Stimulated activated CD4-positive, alpha-beta T cell treated with anti-CD3 and anti-CD28 coated beads, Interleukin-4, amount 100 ng/mL, for 24 hours (primary cell): ENCODE measurements at places on chromosomes 1 and 21.

GRCh38 chr1:228781161-228781808 is 46.0 kb downstream of the RHOU start:
- DNase-seq, result no peak

DNA sequence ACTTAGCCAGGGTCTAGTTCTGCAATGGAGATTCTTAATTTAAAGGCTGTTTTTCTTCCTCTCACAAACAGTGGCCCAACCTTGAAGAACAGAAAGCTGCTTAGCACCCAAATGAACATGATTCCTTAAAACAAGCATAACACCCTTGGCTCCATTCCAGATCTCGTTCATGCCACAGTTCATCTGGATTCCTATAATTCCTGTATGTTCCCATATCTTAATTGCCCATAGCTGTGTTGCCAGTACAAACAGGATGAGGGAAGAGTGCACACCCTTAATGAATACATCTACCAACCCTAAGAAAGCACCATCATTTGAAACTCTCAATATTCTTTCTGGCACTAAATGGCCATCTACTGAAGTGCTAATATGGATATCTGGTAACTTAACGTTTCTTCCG is 45.5 kb downstream of the TGFB2 start:
- no peak for DNase-seq

- DNase-seq, result peak; percentile 42
Observed at GRCh38 chr21:37435120-37435519, 68.5 kb downstream of the DYRK1A start.

DNA sequence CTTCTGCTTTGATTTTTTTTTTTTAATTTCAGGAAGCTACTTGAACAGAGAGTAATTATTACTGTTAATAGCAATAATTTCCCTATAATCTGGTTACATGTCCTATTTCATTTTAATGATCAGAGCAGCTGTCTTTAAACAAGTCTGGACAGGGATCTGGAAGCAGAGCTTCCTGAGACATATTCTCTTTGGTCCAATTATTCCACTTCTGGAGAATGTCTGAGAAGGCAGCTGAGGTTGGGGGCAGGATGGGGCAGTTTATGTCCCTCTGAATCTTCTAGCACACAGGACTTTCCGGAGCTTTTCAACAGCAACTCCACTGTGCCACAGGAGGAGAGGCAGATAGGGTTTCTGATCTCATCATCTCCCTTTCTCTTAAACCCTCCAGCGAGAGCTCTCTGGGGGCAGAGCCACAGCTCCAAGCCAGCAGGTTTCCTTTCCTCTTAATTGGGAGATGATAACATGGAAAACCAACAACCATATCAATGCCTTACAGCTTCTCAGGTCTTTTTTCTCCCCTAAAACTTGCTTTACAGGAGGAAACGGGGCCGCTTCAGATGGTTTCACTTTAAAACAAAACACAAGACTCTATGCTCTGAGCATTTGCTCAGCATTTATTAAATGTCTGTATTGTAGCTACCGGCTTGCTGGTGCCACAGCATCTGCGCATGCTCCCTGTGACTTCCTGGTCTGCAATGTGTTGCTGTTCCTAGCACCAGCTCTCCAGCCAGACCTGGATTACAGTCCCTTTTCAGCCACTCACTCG is 425.7 kb upstream of the USP24 start:
- peak; percentile 27 for DNase-seq

DNA sequence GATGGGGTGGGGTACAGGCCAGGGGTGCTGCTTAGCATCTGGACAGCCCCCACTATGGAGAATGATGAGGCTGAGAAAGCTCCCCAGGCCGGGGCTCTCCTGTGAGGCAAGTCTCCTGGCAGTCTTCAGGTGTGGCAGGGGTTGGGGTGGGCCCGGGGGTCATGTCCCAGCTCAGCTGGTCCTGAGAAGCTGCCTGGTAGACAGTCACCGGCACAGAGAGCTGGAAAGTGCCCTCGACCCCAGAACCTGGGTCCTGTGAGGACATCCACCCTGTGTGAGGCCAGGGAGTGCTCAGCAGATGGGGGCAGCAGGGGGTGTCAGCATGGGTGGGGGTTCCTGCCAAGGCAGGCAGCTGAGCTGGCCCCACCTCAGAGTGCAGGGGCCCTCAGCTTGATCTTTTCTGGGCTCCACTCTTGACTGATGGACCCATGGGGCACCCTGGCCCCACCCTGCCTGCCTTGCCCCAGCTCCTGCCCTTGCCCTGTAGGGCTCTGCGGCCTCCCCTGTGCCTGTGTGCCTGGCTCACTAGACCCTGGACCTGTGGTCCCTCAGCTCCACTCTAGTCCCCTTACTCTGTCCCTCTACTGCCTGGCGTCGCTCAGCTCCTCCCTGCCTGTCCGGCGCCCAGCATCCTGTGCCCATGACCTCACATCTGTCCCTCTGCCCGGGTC is 5.8 kb downstream of the IBA57 start:
- no peak for DNase-seq

DNA sequence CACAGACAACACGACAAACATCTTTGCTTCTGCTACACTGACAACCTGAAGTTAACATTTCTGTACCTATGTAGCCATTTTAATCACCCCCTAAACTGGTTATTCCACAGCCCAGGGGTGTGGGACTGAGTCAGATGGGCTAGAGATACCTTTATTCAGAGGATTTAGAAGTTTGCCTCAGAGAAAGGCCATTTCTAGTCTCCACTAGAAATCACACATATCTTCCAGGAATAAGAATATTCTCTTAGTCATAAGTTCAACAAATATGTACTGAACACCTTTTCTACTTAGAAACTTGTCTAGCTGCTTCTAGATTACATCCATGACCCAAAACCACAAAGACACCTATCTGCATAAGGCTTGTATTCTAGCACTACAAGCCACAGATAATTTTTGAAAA is 38.8 kb downstream of the ERG start:
- DNase-seq, result no peak

GRCh38 chr1:209884665-209885117 is 53.3 kb upstream of the SYT14 start:
- DNase-seq, result peak; percentile 63

GRCh38 chr1:100188617-100189016 is 10.6 kb upstream of the LRRC39 start:
- no peak for DNase-seq

DNA sequence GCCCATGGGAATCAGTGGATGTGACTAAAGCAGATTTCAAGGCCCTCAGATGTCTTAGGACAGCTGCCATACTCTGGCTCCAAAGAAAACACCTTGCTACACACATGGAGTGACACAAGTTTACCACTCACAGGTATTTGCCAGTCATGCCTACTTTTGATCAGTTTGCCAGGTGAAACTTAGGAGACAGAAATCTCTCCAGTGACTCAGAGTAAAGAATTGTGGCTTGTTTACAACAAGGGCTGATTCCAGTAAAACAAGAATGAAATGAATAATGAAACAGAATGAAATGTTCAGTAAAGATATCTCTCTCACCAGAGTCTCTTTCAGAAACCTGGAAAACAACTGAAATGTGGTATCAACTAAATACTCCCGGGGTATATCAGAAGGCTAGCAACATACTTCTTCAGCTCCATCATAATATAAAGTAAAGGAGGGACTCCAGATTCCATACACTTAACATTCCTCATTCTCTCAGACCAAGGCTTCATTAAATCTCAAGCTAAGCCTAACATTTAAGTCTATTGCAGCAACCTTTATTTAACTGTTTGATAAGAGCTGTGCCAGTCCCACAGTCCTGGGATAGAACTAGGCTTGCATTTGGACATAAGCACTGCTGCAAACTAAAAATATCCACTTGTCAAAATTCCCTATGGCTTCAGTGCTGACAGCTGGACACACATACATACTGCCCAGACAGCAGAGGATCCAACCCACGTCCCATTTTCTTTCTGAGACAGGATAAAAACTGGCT is 143.3 kb downstream of the SIPA1L2 start:
- no peak for DNase-seq

DNA sequence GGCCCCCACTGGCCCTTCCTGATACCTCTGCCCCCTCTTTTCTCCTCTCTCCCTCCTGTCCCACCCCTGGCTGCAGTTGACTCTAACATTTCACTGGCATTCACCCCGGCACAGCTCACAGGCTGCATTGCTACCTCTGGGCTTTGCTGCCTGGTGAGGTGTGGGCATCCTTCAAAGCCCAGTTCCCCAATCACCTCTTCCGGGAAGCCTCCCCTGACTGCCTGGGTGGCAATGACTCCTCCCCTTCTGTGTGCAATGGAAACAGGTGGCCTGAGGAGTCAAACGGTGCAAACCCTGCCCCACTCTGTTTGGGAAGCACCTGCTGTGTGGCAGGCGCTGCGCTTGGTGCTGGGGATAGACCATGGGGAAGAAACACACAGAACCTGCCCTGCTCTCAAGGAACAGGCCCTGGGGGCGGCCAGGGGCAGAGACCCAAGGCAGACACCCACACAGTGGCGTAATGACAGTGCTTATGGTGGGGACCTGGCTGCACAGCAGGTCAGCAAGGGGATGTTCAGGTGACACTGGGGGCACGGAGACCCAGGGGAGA is 39.3 kb upstream of the POFUT2 start:
- DNase-seq, result no peak

GRCh38 chr1:6103111-6103853 is 57.6 kb downstream of the KCNAB2 start:
- DNase-seq, result no peak

- no peak for DNase-seq
Observed at GRCh38 chr1:54481201-54481884, 66.7 kb upstream of the ACOT11 start.

- DNase-seq, result no peak
Observed at GRCh38 chr1:15353839-15354579, 55.7 kb upstream of the EFHD2 start.

DNA sequence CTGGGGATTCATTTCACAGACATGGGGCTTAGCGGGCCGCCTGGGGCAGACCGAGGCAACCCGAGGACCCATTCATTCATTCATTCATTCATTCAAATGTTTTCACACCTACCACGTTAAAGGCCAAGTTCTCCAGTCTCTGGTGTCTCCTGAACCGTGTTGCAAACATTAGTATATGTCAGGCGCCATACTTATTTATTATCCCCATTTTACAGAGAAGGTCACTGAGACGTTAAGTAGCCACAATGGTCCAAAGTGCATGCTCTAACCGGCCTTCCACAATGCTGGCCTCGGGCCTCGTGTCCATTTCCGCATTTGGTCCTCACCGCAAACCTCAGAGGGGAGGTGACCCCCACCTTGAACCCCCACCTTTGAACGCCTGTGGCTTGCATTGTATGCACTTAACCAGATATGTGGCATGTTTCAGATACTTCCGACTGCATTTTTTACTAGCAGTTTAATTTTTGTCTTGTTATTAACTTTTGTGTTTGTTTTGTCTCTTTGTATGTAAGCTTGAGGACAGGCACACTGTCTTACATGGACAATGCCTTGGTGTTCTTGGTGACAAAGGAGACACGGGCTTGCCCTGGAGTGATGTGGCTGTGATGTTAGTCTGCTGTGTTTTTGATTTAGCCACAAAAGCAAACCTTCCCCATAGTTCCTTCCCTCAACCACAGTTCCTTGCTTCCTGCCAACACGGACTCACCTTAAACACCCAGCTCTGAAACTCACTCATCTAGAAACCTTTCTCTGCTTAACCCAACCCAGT is 1.2 kb upstream of the IFFO2 start:
- DNase-seq, result no peak

- no peak for DNase-seq
Observed at GRCh38 chr1:17865912-17866739, 111.0 kb downstream of the ACTL8 start.

DNA sequence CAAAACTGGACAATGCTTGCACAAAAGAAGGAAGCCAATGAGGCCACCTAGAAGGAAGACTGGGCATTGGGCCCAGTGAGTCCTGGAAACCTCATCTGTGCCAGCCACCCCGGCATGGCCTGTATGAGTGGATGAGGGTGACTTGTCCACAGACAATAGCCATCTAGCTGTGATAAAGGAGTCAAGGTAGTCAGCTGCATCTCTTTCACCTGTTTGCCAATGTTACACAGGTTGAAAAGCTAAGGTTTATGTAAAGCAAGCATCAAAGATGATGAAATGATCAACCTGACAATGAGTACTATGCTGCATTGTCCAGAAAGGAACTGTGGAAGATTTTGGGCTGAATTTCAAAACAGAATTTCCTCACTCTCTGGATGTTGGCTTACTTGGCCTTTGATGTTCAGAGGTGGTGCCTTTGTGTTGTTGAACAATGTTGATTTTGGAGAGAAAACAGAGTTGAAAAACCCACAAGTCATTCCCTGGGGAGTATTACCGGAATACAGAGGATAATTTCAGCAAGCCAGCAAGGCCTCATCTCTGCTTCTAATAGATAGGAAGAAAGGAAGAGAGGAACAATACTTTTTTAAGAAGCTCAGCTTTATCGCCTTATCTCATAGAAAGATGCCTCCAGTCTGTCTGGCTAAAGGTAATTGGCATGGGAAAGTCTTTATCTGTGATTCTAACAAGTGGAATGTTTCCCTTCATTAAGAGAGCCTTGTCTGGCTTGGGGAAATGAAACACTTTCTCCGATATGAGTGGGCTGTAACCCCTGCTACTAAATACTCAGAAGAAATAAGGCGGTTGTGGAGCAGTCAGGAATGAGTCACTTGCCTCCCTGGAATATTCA is 11.4 kb upstream of the SELE start:
- DNase-seq, result no peak

DNA sequence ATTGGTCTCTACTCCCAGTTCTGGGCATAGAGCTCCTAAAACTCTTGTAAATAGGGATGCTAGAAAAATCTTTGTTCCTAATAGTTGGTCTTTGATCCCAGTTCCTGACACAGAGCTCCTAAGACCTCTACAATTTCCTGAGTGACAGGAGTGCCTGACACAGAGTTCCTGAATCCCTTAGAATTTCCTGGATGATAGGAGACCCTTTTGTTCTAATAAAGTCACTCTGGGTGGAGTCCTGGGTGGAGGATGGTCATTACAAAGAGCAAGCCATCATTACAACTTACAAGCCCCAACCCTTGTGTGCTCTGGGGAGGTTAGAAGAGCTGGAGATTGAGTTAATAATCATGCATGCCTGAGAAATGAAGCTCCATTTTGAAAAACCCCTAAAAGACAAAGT is 58.4 kb downstream of the ZZZ3 start:
- no peak for DNase-seq

GRCh38 chr1:206466840-206467649 is 3.2 kb upstream of the IKBKE start:
- no peak for DNase-seq

DNA sequence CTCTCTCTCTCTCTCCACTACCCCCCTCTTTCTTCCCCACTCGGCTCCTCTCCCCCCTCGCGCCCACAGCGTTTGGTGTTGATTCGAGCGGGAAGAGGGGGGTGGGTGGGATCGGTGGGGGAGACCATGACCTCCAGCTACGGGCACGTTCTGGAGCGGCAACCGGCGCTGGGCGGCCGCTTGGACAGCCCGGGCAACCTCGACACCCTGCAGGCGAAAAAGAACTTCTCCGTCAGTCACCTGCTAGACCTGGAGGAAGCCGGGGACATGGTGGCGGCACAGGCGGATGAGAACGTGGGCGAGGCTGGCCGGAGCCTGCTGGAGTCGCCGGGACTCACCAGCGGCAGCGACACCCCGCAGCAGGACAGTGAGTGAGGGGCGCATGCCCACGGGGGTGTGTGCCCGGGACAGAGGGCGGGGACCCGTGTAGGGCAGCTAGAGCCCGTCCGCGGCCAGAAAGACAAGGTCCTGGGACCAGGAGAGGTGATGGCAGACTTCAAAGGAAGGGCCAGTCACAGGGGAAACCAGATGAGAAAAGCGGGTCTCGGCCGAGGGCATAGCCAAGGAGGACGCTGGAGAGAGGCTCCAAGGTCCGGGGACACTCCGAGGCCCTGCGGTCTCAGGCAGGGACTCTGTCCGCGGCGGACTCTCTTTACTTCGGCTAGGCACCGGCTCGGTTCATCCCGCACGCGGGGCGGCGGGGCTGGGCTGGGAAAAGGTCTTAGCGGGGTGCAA is at the start of gene PRRX1:
TSS of gene PRRX1 (plus strand) at position 39 of the 735 bp plus-strand sequence. CDS start at position 127, 88 bp downstream.
- no peak for DNase-seq

GRCh38 chr1:15179485-15179883 is 25.9 kb downstream of the TMEM51 start:
- no peak for DNase-seq
